ENCODE measurements at places on chromosomes 4 and X.
A peak's percentile ranks its signal among the peaks of the same experiment; 100 is the strongest.

DNA sequence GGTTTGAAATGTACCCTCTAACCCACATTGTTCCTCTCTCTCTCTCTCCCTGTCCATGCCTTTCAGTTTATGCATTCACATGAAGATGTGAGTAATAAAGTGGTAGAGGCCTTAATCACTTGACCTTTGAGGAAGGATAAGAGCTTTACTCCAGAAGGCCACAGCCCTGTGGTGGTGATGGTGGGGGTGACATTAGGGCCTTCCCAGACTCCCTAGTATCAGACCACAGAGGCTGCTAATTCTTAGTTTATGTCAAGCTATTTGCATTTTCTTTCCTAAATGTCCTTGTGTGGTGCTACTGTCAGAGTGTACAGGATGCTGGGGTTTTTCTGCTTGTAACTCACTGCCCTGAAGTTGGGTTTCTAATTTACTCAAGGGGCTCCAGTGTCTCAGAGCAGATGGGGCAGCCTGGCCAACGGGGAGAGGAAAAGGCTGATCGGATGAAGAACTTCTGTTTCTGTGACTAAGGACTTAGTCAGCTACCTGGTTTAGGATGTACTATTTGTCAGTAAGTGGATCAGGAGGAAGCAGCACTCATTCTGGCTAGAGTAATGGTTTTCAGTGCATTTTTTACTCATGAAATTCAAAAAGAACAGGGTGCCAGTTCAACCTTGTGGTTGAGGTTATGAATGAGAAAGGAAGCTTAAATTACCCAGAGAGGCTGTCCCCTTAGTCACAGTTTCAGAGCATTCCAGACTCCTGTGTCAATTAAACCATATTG lies 509.6 kb upstream of the DIPK2B start:
- no peak for DNase-seq

DNA sequence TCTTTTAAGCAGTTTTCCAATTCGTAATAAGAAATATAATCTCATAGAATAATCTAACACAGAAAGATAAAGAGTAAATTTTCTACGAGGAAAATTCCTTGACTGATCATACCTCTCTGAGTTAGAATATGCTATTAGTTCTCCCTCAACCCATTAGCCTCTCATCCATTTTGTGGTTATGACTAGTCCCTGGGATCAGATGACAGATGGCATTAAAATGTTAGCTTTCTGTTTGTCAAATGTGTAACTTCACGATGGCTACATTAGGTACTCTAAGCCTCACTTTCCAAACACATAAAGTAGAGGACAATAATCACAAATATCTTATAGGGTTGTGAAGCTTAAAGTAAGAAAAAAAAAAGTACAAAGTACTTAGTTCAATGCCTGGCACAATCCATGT lies 112.2 kb downstream of the ZAR1 start:
- DNase-seq: no peak

DNA sequence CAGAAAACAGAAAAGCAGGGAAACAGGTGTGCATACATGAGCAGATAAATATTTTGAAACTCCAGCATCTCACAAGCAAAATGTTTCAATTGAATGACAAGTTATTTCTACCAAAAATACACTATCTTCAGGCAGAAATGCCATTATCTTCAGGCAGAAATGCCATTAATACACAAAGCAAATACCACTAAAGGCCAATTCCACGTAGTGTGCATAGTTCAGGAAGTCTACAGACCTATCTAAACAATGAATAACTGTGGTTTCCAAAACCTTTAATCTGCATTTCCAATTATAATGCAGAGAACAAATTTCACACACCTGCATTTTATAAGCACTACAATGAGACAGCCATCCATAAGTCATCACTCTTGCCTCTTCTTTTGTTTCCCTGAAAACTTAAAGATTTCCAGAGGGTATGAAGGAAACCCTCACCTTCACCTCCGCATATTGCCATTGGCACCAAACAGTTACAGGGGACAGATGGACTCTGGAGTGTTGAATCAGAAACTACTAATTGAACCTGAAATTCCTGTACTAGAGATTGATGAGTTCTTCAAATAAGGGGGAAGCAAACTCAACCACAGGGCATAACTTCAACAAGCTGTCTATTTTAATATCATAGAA lies 179.0 kb downstream of the PDGFC start:
- no peak for DNase-seq

DNA sequence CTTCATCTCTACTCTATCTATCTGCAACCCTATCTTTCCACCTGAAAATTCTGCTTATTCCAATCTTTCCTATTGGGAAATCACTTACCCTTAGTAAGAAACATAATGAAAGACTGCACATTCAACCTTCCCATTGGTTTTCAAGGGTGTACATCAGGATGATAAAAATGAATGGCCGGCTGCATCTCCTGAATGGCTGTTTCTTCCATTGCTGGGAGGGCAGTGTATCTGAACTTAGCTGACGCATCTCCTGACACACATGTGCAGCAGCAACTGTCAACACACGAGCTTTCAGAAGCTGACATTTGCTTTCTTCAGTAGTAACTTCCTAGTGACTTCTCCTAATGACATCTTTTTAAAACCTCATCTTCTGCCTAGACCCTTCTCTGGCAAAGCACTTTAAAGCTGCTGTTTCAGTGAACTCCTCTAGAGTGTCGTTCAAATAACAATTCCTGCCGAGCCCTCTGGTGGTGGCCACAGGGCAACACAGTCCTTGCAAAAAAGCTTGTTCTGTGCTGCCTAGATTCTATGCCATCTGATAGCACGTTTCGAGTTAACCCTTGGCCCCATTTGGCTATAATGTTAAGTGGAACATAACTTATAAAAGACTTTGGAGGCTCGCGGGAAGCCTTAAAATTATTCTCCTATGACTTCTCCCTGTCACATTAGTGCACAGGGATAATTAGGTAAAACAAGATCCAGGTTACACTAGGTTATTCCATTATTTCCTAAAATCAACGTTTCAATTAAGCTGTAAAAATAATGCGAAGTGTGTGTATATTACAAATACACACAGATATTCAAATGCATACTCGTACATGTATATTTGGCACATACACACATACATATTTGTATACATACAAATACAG lies 2340.7 kb downstream of the PCDH7 start:
- DNase-seq: peak; percentile 91

DNA sequence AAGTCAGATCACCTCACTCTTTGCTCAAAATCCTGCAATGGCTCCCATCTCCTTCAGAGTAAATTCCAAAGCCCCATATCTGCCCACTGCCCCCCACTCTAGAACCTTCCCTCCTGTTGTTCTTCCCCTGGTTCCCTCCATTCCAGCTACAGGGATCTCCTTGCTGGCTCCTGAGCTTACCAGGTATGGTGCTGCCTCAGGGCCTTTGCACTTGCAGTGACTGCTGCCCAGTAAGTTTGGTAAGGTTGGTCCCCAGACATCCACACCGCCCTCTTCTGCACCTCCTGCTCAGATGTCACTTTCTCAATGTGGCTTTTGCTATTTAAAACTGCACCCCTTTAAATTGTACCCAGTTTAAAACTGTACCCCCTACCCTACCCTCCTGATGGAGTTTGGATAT lies 7.8 kb upstream of the MAN2B2 start:
- DNase-seq: no peak

DNA sequence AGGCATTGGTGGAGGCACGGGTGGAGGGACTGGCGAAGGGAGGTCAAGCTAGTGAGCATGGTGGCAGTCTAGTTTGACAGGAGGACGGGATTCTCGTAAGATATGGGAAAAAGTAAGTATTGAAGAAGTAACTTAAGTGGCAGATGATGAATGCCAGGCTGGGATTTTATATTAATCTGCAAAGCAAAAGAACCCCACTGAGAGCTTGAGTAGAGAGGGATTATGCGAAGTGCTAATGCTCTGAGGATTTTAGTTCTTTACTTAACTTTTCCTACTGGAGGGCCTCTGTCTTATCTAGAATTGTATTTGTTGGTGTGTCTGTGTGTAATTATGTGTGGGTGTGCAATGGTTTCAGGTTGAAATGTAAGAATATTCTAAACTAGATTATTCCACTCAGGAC lies 327.9 kb downstream of the FAT4 start:
- DNase-seq: peak; percentile 13

DNA sequence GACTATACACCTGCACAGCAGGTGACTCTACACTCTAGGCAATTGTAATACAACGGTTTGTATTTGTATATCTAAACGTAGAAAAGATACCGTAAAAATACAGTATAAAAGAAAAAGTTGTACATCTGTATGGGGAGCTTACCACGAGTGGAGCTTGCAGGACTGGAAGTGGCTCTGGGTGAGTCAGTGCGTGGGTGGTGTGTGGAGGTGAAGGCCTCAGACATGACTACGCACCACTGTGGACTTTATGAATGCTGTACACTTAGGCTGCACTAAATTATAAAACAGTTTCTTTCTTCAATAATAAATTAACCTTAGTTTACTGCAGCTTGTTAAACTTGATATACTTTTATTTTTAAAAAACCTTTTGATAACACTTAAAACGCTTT lies 85.0 kb upstream of the FAT1 start:
- no peak for DNase-seq

DNA sequence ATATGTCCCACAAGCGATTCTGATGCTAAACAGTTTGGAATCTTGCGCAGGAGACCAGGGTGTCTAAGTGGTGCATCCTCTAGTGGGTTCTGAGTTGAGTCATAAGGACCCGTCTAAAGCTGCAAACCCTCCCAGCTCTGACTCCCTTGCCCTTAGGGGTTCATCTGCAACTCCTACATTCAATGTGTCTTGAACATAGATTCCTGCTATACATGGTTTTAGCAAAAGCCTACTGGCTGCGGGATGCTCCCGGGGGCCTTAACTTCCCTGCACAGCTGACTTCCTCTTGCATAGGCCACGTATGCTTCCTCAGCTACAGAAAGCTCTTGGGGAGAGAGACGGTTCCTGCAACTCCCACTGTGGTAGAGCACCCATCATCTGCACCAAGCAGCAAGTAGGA lies 236.7 kb downstream of the EVC2 start:
- no peak for DNase-seq

DNA sequence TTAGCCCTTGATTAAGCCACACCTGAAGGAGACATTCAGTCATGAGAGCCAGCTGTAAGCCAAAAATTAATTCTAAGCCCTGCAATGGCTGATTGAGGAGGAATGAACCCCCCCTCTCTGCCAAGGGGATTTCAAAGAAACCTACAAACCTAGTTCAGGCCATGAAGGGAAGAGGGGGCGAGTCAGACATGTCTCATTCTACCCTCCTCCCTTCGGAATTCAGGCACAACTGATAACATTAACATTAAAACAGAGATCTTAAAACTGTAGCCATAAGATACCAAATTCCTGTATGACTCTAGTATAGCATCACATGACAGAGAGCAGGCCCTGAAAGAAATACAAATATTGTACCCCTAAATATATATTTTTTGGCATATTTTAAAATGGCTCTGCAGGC lies 40.4 kb upstream of the AFAP1 start:
- no peak for DNase-seq

DNA sequence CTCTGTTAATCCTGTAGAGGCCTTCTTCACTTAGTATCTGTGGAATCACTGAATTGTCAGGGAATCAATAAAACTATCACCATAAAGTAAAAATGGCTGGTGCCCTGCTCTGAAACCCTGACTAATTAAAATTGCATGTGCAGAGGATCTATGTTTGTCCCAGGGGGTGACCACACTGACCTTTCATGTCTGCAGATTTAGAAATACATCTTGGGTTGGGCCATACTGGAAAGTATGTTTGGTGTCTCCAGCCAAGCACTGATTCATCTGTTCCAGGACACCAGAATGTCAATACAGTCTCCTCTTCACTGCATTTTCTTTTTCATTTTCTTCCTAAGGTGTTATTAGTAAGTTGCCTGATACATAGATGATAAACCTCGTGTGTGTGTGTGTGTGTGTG lies 490.9 kb upstream of the INTU start:
- DNase-seq: no peak

- no peak for DNase-seq
Observed at GRCh38 chr4:8016527-8016926, 76.9 kb upstream of the AFAP1 start.

DNA sequence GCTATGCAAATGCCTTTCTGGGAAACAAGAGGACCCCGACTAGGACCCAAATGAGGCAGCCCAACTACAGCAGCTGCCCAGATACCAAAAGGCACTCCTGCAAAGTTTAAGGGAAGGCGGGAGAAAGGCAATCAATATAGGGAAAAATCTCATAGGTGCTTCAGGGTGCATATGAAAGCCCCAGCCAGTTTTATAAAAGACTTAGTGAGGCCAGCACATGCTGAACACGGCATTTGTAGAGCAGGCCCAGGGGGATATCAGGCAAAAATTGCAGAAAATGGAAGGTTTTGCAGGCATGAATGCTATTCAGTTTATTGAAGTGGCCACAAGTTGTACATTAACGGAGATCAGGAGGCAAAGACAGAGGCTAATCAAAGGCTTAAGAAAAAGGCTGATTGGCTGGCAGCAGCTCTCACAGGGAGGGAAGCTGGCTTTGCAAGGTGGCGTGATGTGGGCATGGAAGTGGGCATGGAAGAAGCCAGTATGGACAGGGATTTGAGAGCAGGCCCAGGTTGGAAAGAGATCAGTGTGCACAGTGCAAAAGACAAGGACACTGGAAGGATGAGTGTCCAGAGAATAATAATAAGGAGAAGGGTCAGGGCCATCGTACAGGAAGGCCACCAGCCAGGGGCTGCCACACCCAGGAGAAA lies 37.7 kb upstream of the UGT2B7 start:
- DNase-seq: peak; percentile 19

DNA sequence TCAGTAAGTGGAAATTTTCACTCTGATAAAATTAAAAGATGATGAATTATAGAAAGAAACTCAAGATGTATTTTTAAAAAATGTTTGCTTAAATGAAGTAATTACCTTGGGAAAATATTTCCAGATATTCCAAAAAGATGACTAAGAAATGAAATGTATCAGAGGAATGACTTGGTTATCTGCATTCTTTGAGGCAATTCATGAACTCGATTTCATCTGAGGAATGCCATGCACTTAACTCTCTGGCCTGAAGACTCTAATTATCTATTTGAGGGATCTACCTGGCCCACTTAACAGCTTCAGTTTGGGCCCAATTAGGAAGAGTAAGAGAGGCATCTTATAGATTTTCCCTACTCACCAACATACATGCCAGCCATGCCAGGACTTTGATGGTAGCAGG lies 182.3 kb downstream of the INPP4B start:
- DNase-seq: no peak

DNA sequence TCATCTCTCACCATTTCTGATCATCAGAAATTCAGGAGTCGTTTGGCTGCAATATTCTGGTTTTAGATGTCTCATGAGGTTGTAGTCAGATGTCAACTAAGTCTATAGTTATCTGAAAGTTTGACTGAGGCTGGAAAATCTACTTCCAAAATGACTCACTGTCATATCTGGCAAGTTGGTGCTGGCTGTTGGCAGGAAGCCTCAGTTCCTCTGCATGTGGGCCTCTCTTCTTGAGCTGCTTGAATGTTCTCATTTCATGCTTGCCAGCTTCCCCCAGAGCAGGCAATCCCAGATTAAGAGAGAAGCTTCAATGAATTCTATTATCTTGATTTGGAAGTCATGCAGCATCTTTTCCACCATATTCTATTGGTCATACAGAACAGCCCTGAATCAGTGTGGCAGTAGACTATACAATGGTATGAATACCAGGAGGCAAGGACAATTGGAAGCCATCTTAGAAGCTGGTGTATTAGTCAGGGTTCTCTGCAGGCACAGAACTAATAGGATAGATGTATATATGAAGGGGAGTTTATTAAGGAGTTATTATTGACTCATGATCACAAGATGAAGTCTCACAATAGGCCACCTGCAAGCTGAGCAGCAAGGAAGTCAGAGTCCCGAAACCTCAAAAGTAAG lies 46.8 kb upstream of the ELF2 start:
- no peak for DNase-seq

GRCh38 chrX:122115604-122116003 lies 1068.2 kb downstream of the GLUD2 start:
- no peak for DNase-seq

GRCh38 chrX:19628011-19628575 lies 112.8 kb upstream of the MAP3K15 start:
- DNase-seq: no peak
